ENCODE measurements at places on chromosomes 3 and 15. TPM values are rescaled to one million over a fixed set of nuclear protein-coding genes. Genes with fewer than 3 reads are reported as not detected.
A peak's percentile ranks its signal among the peaks of the same experiment; 100 is the strongest.

- DNase-seq = no peak
Measured at GRCh38 chr3:193782747-193783146, 189.7 kb downstream of the OPA1 start.

The HYAL3 gene
- 1.8 TPM for total RNA-seq

DNA sequence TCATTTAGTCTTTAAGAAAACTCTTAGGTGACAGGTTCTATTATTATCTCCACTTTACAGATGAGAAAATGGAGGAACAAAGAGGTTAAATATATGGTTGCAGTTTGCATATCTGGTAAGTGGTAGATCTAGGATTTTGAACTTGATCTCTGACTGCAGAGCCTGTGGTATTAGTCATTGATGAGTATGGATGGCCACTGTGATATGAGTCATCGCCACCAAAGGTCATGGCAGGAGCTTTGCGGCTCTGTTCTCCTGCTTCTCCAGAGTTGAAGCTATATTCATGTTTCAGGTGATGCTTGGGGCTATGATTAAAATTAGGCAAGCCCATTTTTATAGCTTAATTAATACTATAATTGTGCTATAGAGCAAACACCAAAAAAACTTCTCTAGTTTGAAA, 306.2 kb upstream of the DPPA4 start:
- DNase-seq = no peak

The CCDC54 gene
- total RNA-seq = not detected

- no peak for DNase-seq
Measured at GRCh38 chr15:46946953-46947352, 770.4 kb upstream of the SEMA6D start.

GRCh38 chr3:8503461-8503860, 1.8 kb downstream of the LMCD1 start:
- DNase-seq = no peak

DNA sequence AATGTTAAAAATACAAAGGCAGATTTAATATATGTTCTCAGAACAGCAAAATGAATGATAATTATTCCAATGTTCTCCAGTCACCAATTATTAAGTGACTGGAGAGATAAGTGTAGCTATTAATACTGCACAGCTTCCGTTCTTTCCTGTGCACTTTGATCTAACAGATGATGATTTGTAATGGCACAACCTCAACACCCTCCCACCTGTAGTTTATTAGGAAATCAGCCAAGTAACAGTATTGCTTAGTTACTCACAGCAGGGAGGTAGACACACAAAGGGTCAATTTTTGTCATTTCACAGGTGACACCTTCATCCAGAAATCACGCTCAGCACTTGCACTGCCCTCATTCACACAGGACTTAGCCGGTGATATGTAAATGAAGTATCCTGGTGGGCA, 688.1 kb downstream of the EPHA3 start:
- DNase-seq = no peak

The A4GNT gene
- not detected for total RNA-seq

GRCh38 chr15:22912256-22912655, 67.9 kb downstream of the CYFIP1 start:
- DNase-seq = no peak

The ITPKA gene
- total RNA-seq = 0.29 TPM

- no peak for DNase-seq
Measured at GRCh38 chr3:152105446-152105845, 163.3 kb upstream of the MBNL1 start.

The CP gene
- total RNA-seq = 12.5 TPM

DNA sequence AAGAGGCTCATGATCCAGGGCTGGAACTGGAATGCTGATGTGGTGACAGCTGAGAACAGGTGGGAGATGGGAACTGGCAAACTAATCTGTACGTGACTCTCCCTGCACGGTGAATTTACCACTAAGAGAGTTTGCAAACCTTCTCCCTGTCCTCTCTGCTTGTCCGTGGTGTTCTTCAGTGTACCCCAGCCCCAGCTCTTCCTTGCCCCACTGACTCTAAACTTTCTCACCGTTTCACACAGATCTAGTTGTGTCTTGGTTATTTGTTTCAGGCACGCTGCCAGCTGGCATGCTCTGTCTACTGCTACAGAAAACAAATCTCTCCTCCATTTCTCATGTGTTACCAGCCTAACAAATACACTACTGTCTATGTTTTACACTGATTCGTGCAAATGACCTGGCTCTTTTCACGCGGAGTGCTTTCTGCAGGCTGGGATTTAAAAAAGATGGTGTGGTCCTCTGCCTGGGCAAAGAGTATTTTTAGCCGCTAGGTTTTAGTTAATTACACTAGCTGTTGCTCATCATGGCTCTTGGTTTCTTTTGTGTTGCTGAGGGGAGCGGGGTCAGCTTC, 192.7 kb upstream of the LRIG1 start:
- no peak for DNase-seq

The TM4SF18 gene
- 3.7 TPM for total RNA-seq

The TMC3 gene
- total RNA-seq = 1.4 TPM

The FSIP1 gene
- total RNA-seq = 1.4 TPM

The LARP6 gene
- total RNA-seq = 19.1 TPM

- no peak for DNase-seq
Measured at GRCh38 chr3:124206225-124207055, 214.5 kb upstream of the ROPN1 start.

GRCh38 chr15:47674586-47675232, 42.6 kb upstream of the SEMA6D start:
- no peak for DNase-seq

The UPK1B gene
- total RNA-seq = 110 TPM

- peak; percentile 65 for DNase-seq
Measured at GRCh38 chr15:63597038-63597790, at the start of gene FBXL22. Gene FBXL22 (plus strand): TSS chr15:63597387. CDS start chr15:63597393, 6 bp downstream.

GRCh38 chr15:85642693-85643066, 152.0 kb downstream of the KLHL25 start:
- peak; percentile 61 for DNase-seq

GRCh38 chr3:122111974-122112373, 56.8 kb downstream of the CD86 start:
- no peak for DNase-seq

- DNase-seq = no peak
Measured at GRCh38 chr3:127493924-127494646, 96.4 kb downstream of the TPRA1 start.

- no peak for DNase-seq
Measured at GRCh38 chr15:61130950-61131942, 97.9 kb downstream of the RORA start.

DNA sequence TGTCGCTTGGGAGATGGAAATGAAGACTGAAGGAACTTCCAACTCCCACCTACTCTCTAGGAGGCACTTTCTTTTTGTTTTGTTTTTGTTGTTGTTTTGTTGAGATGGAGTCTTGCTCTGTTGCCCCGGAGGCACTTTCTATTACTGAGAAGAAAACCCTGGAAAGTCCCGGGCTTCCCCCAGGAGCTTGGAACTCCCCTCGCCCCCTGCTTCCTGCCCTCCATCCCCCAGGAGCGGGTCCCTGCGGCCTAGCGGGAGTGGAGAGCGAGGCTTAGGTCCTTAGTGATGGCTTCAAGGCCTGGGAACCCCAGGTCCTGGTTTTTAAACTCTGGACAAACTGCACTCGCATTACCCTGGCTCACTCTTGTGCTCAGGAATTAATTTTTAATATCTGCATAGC, 195.7 kb downstream of the OCA2 start:
- no peak for DNase-seq

DNA sequence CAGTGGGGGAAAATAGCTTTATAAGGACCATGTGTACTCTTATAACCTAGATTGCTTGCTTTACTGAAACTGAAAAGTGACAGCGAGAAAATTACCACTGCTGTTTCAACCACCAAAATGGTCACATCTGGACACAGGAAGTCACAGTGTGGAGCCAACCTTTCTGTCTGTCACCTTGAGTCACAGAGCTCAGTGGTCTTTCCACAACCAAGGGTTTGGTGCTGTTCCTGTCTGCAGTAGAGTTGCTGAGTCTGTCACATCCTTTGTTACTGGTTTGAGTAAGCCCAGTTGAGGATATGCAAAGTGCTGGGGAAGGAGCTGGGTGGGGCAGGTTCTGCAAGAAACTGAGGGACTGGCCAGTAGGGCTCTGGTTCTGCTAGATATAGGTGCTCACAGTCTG, 139.1 kb upstream of the EIF1B start:
- DNase-seq = no peak

GRCh38 chr3:180828723-180829408, 83.6 kb upstream of the FXR1 start:
- no peak for DNase-seq

DNA sequence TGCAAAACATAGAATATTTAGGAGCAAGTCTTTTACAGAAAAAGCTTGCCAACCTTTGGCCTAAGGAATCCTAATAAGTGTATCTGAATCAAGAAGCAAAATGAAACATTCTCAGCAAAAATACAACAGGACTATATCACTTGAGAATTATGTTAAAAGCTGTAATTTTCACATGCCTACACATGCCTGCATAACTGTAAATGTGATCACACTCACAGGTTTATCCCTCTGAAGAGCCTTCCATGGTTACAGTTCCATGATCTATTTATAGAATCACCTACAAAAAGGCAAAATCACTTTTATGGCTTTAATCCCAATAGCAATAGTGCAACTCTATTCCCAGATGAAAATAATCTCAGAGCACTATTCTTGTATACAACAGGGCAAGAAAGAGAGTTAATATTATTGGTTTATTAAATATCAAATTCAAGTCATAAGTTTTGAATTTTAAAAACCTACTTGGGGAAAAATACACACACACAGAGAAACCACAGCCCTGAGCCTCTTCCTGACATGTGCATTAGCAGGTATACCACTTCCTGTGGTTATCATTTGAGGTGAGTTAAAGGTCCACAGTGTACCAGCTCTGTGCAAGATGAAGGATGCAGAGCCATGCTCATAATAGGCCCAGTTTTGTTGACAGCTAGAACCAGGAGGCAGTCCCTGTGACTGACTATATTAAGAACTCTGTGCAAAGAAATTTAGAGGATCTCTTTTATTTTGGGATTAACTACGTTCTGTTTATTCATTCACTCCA, 252.5 kb upstream of the TGFBR2 start:
- no peak for DNase-seq

DNA sequence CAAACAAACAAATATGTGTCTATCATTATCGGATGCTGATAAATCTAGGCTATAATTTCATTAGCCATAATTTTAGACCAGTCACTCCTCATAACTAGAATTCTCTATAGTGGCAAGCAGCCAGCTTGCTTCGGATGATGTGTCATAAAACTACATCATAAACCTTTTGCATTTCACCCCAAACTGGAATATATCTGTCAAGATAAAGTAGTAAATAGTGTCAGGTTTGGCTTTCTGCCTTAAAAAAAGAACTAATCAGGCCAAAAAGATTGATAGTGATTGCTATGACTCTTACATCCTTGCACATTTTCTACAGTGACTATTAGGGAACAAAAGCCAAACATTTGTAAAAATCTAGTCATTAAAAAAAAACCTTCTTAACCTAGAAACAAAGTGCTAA, 51.0 kb downstream of the DPPA2 start:
- no peak for DNase-seq

DNA sequence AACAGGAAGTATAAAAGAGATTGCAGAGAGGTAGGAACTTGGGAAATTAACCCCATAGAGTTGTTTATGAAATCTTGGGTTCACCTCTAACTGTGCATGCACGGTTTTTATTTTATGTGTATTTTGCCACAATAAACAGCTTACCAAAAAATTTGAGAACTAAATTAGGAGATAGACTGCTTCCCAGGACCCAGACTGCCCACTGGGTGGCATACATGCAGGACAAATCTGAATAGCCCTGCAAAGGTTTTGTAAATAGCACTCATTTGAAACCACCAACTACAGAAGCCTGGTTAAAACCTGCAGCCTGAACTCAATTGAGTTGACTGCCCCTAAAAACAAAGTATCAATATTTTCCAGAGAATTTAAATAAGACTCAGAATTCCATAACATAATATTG, 96.4 kb upstream of the SLCO2A1 start:
- DNase-seq = no peak

GRCh38 chr15:65081758-65082157, 5.2 kb downstream of the KBTBD13 start:
- DNase-seq = no peak

DNA sequence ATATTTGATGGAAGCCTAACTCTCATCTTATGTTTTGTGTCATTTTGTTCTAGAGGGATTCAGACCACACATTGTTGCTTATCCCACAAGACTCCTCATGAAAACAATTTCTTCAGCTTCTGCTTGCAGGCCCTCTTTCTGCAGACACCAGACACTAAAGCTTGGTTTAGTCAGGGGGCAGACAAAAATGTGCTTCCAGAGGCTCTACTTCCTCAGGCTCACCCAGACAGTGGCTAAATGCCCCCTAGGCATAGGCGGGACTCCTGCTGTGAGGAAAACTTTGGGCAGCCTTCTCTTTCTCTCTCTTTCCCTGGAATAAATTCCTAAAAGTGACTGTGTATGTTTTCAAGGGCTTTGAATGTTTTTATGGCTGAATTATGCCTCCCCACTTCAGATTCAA, 435.4 kb upstream of the ATP11B start:
- no peak for DNase-seq

DNA sequence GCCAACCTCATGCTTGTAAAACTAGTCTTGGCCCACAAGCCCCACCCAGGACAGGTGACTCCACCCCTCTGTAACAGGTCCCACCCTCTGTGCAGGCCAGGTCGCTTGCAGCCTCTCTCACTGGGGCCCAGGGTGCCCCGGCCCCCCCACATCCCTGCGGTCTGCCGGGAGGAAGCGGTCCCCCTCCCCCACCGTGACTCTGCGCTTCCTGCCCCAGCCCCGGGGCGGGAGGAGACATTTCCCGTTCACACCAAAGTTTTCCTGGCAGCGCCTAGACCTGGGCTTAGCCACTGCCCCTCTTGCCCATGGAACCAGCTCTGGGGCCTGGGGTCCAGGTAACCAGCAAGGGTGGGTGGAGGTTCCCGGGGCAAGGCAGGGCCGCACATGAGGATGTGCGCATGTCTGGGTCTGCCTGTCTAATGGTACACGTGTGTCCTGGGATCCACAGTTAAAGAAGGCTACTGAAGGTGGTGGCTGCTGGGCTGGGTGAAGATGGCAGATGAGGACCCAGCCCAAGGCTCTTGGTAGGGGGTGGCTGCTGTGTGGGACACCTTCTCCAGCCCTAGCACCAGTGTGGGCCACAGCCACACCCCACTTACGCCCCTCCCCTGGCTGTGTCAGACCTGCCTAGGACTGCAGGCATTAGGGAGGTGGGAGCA, 8.4 kb downstream of the NBEAL2 start:
- DNase-seq = peak; percentile 72

DNA sequence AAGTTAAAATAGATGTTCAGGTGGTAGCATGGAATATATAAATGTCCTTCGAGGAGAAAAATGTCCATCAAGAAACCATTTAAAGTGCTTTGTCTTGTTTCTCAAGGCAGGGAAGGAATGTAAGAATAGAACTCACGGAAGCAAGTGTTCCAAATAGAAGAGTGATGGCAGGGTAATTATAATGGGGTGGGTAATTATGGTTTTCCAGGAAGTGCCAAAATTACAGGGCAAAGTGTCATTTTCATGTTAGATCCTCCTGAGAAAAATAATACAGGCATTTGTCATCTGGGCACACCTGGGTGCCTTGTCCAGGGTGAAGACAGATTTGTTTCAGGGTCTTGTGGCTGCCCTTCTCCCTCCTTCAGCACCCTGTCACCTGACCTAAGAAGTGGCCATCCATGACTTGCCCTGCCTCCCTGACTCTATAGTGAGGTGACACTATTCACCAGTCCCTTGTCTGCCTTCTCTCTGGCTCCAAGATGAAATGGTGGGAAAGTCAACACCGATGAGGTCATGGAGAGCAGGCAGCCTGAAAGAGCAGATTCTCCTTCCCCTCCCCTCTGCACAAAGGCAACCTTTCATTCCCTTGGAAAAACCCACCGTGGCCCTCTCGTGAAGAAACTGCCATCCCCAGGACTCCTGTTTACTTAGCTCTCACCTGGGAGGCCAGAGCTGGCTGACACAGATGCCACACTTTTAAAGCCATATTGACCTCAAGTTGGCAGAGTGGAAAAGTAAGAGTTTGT, 45.1 kb upstream of the AMOTL2 start:
- no peak for DNase-seq

All from ureter (tissue), 1 donor.